ENCODE measurements at places on chromosomes 4 and X.

DNA sequence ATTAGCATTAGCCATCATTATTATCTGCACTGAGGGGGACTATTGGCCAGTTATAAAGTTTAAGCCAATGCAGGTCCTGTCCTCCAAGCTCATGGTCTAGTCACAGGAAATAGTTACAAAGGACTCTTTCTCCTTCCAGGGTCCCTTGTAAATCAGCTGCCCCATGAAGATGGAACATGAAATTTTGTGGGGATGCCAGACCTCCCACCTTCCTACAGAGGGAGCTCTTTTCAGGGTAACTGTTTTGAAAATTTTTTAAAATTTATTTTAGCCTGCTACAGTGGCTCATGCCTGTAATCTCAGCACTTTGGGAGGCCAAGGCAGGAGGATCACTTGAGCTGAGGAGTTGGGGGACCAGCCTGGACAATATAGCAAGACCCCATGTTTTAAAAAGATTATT is 124.4 kb upstream of the SLC34A2 start:
- no peak for DNase-seq

- DNase-seq = peak; percentile 63
These were observed 86.7 kb downstream of the ATP8A1 start for GRCh38 chr4:42570221-42570620.

- DNase-seq = no peak
These were observed 54.7 kb upstream of the EPHA5 start for GRCh38 chr4:65724973-65725372.

DNA sequence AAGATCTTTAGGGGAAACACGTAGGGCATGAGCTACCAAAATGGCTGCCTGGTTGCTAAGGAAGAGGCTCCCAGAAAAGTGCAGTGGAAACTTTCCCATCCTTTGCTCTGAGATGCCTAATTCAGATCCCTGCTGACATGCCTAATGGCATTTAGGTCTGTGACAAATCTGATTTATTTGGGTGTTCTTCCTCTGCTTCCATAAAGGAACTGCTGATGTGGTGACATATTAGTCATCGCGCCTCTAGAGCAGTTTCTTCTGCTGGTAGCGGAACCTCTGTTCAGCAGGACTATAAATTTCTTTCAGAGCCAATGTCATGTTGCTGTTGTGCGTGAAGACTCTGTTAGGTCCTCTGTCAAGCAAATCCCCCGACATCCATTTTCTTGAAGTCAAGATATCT is 310.0 kb downstream of the PDHA2 start:
- DNase-seq = no peak

- DNase-seq = no peak
These were observed 7.8 kb downstream of the YTHDC1 start for GRCh38 chr4:68342134-68342533.

GRCh38 chr4:15233264-15233597 is 194.6 kb upstream of the C1QTNF7 start:
- no peak for DNase-seq

DNA sequence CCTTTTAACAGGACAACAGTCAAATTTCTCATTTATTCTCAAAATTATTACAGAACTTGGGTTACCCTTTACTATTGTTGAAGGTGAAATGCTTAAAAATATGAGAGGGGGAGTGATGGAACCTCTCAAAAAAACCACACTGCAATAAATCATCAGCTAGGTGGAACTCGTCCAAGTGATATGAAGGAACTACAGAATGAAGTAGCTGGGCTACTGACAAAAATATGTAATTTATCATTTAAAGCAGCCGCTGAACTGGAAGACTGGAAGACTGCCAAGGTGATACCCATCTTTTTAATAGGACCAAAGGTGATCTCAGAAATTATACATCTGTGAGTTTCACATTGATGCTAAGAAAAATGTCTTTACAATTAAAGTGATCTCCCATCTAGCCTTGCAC is 597.7 kb upstream of the TENM3 start:
- DNase-seq = no peak

- DNase-seq = no peak
These were observed 94.7 kb upstream of the NEIL3 start for GRCh38 chr4:177214935-177215334.

GRCh38 chr4:25123236-25123635 is 37.0 kb downstream of the SEPSECS start:
- DNase-seq = no peak

GRCh38 chr4:118969359-118969758 is 80.7 kb downstream of the SYNPO2 start:
- no peak for DNase-seq

- DNase-seq = no peak
These were observed 98.7 kb downstream of the TMEM131L start for GRCh38 chr4:153564630-153565525.

- DNase-seq = no peak
These were observed 60.1 kb upstream of the SH3RF1 start for GRCh38 chr4:169330811-169331210.

DNA sequence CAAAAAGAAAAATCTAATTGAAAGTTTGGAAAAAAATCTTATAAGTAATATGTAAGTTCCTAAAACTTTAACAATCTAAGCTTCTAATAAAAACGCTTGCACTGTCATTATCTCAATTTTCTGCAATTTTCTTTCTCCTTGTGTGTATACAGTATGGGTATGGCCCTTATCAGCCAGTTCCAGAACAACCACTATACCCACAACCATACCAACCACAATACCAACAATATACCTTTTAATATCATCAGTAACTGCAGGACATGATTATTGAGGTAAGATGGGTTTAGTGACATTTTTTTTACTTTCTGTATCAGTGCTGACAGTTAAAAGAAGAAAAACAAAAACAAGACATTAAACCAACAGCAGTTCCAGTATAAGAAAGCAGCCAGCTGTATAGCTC is 4.9 kb downstream of the STATH start:
- DNase-seq = no peak

GRCh38 chr4:182748949-182749348 is 168.2 kb downstream of the DCTD start:
- DNase-seq = no peak

GRCh38 chr4:149409555-149409962 is 406.1 kb downstream of the IQCM start:
- no peak for DNase-seq

DNA sequence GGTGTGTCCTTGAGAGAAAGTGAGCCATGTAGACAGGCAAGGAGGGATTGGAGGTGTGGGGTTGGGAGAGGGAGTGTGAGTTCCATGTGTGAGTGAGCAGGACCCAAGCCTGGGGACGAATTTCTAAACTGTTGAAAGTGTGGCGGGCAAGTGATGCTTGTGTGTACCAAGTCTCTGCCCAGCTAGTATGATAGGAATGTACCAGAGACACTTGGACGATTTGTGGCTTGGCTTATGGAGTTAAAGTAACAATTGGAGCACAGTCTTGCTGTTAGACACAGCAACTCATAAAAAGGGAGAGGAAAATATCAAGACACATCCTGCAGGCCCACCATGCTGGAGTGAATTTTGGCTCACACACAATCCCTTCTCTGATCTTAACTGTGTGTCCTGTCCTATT is 8.5 kb downstream of the PTTG2 start:
- DNase-seq = no peak

DNA sequence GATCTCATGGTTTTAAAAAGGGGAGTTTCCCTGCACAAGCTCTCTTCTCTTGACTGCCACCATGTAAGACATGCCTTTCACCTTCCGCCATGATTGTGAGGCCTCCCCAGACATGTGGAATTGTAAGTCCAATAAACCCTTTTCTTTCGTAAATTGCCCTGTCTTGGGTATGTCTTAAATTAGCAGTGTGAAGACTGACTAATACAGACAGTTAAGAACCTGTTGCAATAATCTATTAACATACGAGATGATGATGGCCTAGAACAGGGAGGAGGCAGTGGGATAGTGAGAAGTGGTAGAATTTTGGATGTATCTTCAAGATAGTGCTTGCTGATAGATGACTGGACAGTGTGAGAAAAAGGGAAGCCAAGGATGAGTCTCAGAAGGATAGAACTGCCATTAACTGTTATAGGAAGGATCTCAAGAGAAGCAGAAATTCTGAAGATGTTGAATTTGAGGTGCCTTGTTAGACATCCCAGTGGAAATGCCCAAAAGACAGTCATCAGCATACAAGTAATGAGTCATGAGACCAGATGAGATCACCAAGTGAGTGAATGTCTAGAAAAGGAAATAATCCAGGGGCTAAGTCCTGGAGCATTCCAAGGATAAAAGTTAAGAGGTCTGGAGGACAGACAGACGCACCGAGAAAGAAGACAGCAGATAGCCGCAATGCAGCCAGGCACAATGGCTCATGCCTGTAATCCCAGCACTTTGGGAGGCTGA is 38.8 kb upstream of the UGDH start:
- no peak for DNase-seq

DNA sequence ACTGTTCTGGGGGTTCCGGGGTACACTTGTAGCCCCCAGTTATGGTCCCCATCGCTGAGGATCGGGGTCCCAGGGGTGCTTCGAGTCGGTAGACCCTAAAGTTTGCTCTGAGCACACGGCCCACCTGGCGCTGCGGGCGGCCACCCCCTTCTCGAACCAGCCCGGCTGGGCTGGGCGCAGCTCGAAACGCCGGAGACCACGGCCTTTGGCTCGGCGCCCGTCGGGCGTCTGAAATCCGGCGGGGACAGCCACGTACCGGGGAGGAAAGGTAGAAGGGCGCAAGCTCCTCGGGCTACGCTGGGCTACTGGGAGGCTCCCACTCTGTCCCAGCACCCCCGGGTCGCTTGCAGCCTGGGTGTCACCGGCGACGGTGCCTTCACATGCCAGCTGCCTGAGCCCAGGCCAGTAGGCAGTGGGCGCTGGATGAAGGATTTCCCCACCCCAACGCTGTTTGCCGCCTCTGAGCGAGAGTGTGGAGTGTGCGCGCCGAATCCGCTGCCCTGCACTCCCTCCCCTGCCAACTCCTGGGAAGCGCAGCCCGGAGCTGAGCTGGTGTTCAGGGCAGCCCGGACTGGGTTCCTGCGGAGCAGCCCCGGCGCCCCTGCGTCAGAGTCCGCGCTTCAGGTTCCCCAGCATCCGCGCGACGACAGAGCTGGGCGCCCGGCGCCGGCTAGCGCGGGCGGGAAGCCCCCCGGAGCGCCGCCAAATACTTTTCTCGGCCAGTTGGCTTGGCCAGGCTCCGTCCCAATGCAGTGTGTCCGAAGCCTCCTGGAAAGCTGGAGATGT is 637 bp downstream of the MAMLD1 start:
- no peak for DNase-seq

DNA sequence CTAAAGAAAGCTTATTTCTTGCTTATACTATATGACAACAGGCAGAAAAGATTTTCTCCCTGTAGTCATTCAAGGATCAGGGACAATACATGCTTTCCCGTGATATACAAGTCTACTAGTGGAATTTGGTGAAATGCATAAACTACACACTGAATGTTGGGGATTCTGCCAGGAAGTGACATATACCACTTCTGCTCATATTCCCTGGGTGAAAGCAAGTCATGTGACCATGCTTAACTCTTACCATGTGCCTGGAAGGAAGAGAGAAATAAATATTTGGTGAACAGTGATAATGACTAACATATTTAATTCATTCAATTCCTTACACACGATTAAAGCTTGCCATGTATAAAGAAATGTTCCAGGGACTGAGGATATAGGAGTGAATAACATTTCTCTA is 534.6 kb downstream of the PPARGC1A start:
- no peak for DNase-seq

- no peak for DNase-seq
These were observed 141.3 kb upstream of the FTHL17 start for GRCh38 chrX:31212856-31213748.

GRCh38 chr4:156190615-156191014 is 236.9 kb upstream of the CTSO start:
- DNase-seq = no peak

GRCh38 chr4:10673817-10674369 is 10.7 kb downstream of the CLNK start:
- no peak for DNase-seq

DNA sequence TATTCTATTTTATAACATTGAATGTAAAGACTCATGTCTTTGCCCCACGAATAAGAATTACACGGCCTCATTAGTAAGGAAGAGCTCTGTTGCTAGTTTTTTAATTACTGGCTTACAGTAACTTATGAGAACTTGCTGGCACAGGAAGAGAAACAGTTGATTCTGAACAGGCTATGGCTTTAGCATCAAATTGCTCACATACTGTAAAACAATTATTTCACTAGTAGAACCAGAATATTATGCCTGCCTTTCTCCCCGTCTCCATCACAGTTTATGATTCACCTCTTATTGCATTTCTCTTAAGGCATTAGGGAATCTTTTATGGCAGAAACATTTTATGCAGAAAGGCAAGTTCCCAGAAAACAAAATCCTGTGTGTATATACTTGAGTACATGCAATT is 126.1 kb downstream of the SPRY1 start:
- no peak for DNase-seq

DNA sequence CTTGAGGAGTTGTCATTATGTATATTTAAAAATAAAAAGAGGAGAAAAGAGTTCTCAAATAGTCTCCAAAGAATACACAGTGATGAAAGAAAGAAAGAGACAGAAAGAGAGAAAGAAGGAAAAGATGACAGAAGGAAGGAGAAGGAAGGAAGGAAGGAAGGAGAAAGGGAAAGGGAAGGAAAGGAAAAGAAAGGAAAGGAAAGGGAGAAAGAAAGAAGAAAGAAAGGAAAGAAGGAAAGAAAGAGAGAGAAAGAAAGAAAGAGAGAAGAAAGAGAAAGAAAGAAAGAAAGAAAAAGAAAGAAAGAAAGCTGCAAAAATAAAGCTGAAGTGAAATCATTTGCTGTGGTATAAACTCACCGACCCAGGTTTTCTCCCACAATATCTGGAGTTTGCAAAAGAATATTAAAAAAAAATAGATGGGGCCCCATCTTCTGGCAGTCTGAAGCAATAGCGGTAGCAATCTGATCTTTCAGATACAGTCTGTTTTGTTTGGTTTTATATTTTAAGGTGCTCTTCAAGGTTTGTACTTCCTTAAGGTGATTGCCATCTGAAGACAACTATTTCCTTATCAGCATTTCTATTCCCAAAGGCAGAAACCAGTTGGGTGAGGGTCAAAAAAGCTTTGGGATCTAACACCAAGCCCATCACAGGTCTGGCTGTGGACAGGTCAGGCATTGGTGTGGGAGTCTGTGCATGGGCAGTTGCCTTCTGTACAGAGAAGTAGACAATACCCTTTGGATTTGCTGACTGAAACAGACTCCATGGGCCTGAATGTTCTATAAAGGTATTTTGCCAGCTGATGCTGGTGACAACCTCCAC is 160.4 kb downstream of the CPEB2 start:
- no peak for DNase-seq

DNA sequence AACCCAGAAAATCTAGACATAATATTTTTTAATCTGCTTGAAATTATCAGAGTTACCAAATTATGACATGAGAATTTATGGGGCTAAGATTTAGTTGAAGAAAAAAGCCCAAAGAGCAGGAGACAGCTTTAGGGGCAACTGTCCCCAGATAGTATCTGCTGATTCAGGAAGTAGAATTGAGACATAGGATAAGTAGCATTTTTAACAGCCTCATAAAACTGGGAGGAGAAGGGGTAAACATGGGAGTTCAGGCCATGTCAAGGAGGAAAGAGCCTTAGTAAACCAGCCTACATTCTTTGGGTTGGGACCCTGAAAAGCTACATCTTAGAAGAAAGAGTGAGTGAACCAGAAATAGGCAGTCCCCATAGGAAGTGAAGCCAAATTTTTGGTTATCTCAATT is 9.7 kb upstream of the RAB28 start:
- DNase-seq = no peak

- DNase-seq = no peak
These were observed 16.2 kb downstream of the SLC4A4 start for GRCh38 chr4:71355045-71355444.

- DNase-seq = no peak
These were observed 49.5 kb downstream of the TSPAN7 start for GRCh38 chrX:38610849-38611248.

Data from amygdala (tissue), 56 donors.